Ovary (tissue), 10 donors: ENCODE measurements at places on chromosomes 4 and X. TPM values are rescaled to one million over a fixed set of nuclear protein-coding genes. Genes with fewer than 3 reads are reported as not detected.

TLR10 gene
- total RNA-seq = 0.30 TPM

GRCh38 chr4:122831515-122832196, 5.0 kb downstream of the FGF2 start:
- no peak for DNase-seq
- no peaks in the 10 kb centered on the region for H3K27me3 ChIP-seq
- no peak overlapping the region for H3K27ac ChIP-seq
- H3K4me1 ChIP-seq = peaks cover 8% of the 10 kb centered on the region
- H3K4me3 ChIP-seq = no peak overlapping the region

- H3K4me3 ChIP-seq = no peak overlapping the region
- no peak for DNase-seq
- H3K27ac ChIP-seq = no peak overlapping the region
- H3K27me3 ChIP-seq = no peaks in the 10 kb centered on the region
- H3K4me1 ChIP-seq = no peaks in the 10 kb centered on the region
- no peaks in the 10 kb centered on the region for H3K36me3 ChIP-seq
Measured at GRCh38 chrX:154011376-154012335, 8.0 kb downstream of the IRAK1 start.

DNA sequence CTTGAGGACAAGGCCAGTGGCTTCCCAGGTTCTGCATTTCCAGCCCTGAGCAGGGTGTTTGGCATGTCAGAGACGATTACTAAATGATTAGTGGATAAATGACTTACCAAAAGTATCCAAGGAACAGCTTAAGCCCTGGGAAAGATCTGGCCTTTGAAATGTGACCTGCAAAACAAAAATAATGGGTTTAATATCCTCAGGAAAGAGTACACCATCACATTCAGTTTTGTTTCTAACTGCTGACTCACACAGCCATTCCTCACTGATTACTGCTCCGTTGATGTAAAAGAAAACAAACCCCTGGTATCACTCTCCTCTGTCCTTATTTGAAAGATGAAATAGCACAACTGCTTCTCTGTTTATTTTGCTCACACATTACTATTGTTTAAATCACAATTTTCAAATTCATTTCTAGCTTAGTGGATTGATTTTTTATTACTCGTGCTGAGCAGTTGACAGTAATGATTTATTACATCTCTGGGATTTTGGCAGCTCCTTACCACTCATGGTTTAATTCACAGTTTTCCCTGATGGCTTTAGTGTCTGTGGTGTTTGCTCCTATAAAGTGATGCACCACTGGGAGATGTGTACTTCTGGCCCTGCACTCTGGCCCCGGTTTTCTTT, 117.0 kb downstream of the CBLL2 start:
- no peaks in the 10 kb centered on the region for H3K27me3 ChIP-seq
- H3K4me1 ChIP-seq = no peaks in the 10 kb centered on the region
- H3K27ac ChIP-seq = no peak overlapping the region

DNA sequence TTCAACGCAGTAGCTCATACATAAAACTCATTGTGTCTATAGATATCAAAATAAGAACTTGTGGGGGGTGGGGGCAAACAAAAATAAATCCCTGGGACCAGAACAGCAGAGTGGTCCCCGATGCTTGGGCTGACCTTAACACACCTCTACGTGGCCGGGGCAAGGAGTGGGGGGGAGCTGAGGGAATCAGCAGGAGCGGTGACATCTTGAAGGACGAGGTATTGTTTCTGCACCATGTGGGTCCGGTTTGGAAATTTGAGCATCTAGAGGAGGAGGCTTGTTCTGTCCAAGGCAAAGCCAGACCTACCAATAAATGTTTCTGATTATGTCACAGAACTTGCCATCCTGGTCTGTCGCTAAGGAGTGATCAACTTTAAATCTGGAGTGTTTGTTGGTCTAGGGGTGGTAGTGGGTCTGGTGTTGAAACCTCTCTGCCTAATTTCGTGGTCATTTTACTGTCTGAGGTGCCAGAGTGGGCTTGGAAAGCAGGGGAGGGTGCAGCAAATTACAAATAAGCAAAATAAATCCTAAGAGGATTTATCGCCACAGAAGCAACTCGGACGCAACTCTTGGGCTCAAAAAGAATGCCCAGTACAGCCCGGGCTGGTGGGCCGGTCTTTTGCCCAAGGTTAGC, 774 bp upstream of the RAPGEF2 start:
- DNase-seq = no peak
- H3K4me1 ChIP-seq = peaks cover 9% of the 10 kb centered on the region
- H3K4me3 ChIP-seq = peak overlapping the region; percentile 72
- H3K36me3 ChIP-seq = no peaks in the 10 kb centered on the region
- peak overlapping the region; percentile 91 for H3K27ac ChIP-seq
